Activated T-helper 1 cell treated with anti-CD3 and anti-CD28 coated beads, Interleukin-2, amount 50 U/mL, for 16 hours (primary cell): ENCODE measurements at places on chromosomes 6 and 20.

GRCh38 chr20:63529180-63529860, 7.9 kb downstream of the PTK6 start:
- no peak for DNase-seq

DNA sequence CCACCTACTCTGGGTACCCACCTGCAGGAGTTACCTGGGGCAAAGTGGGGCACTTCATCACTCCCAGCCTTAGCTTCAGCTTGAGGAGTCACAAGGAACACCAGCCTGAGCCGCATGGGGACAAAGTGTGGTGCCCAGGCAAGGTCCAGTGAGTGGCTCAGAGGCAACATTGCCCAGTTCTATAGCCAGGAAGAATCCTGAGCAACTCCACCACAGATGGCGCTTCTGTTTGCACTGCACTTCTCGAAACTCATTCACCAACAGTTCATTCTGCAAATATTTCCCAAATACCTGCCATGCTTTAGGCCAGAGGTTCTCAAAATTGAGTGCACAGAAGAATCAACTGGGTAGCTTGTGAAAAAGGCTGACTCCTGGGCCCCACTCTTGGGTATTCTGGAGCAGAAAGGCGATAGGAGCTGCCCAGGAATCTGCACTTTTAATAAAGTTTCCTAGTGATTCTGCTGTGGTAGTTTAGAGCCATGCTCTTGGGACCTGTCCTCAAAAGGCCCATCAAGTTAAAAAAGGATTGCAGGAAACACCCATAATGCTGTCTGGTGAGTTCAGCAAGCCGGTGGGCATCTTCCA, 83.1 kb downstream of the VEGFA start:
- no peak for DNase-seq

DNA sequence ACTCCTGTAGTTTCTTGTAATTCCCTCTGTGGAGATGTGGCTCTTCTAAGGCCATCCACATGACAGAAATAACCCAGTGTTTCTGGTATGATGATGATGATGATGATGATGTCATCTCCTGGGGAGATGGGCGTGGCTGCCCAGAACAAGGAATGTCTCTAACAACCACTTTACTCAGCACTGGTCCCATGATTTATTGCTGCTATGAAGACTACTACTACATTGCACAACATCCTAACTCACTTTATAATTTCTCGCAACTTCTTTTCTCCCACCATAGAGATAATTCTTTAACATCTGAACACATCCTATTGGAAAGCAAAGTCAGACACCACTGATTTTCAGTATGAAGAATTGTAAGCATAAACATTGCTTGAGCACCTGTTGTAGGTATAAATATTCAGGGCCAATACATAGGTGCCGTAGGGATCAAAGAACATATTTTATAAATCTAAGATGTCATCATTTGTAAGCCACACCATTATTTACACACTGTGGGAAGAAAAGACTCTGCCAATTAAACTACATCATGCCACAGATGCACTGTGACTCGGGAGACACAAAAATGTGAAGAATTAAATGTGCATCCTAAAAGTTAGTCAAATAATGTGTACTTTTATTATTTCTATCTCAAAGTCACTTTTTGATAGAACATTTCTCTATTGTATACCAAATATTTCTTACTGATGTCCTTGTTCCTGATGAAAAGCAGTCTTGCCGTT, 6.4 kb downstream of the TPMT start:
- DNase-seq: no peak

GRCh38 chr20:60255866-60256265, 297.6 kb downstream of the CDH26 start:
- no peak for DNase-seq

DNA sequence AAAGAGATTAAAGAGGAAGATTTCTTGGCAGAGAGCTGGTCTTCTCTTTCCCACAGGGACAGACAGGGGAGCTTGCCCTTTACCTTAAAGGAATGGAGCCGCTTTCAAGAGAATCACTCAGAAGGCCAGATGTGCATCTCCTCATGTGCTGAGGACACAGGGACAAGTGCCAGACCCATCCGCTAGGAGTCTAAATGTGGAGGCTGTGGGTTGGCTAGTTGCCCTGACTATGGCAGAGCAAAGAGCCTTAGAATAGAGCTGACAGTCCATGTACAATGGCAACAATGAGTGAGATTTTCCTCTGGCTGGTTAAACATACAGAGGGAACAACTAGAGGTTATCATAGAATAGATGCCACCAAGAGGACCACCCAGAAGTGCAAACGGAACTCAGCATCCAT, 7.3 kb upstream of the DOK5 start:
- no peak for DNase-seq

DNA sequence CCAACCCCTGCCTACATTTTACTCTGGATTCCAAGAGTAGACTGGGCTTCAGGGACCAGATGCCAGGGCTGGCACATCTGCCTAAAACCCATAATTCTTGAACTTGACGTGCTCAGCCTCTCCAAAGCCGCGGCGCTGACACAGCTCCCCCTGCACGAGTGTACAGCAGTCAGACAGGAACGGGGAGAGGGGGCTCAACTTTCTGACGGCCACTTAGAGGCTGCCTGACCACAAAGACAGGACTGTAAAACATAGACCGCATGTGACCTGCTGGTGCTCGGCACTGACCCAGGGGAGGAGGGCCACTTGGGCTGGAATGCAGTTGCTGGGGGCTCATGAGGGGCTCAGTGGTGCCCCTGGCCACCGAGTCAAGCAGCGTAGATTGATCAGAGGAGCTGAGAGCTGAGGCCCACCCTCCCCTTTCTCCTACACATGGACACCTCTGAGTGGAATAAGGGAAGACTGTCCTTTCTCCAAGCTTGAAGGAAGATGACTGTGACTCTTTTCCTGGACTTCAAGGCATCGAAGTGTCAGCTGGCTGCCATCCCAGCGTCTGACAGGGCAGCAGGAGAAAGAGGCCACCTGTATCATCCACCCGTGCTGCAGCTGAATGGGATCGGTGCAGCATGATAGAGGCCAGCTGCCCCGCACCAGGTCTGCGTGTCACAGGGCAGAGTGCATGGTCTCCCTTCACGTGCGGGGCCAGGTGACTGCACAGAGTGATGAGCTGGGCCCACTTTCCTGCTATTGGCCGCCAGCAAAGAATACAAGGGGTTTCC, 171.3 kb upstream of the AGPAT4 start:
- no peak for DNase-seq

- DNase-seq: no peak
Observed at GRCh38 chr6:161080263-161080970, 88.8 kb downstream of the MAP3K4 start.

- DNase-seq: no peak
Observed at GRCh38 chr6:44386929-44387345, 569 bp upstream of the CDC5L start.

- no peak for DNase-seq
Observed at GRCh38 chr6:25717866-25718740, 36.4 kb upstream of the SLC17A4 start.

- no peak for DNase-seq
Observed at GRCh38 chr20:48259456-48259855, 474.2 kb upstream of the SULF2 start.

DNA sequence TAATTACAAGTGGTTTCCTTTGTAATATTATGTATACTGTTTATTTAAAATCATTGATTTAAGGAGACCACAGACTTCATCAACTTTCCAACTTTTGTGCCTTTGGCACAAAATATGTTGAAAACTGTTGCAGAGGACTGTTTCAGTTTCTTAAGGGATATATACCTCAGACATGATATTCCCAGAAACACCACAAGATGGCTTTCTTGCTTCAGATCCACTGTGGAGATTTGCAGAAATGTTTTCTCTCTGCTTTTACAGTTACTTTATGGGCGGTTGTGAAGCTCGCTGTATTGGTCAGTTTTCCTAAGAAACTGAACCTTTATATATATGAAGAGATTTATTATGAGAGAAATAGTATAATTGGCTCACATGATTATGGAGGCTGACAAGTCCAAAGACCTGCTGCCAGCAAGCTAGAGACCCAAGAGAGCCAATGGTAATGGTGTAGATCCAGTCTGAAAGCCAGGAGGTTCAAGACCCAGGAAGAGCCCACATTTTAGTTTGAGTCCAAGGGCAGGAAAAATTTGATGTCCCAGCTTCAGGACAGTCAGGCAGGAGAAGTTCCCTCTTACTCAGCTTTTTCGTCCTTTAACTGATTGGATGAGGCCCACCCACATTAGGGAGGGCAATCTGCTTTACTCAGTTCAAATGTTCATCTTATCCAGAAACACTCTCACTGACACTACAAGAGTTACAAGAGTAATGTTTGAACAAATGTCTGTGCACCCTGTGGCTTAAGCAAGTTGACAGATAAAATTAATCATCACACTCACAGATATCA, 12.8 kb downstream of the ME1 start:
- no peak for DNase-seq

DNA sequence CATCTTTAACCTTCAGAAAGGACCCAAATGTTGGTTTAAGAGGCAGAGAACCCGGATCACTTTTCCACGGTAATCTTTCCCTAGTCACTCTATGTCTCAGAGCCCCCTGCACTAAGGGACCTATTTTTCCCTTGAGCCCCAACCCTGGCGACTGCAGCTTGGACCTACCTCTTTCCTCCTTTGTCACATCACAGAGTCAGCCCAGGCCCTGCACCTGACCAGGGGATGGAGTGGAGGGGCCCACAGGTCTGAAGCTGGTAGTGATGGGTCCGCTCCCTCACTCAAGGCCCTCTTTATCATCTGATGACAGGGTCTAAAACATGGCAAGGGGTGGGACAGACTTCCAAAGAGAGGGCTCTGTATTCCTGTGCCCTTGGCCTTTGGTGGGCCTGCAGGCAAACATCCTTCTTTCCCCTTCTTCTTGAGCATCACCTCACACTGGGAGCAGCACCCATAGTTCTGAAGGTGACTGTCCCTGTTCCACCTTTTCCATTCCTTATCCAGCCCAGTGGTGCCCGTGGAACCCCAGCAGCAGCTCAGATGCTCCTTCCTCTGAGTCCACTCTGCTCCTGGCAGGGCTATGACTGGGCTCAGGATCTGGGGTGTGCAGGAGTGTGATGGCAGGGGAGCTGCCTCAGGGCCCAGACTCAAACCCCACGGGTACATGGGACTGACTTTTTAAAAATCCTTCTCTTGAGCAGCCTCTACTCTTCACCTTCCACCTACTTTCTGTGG, 6.3 kb downstream of the RAET1L start:
- DNase-seq: no peak
